ENCODE measurements at places on chromosomes 2 and 18. TPM values are rescaled to one million over a fixed set of nuclear protein-coding genes. Genes with fewer than 3 reads are reported as not detected.

DNA sequence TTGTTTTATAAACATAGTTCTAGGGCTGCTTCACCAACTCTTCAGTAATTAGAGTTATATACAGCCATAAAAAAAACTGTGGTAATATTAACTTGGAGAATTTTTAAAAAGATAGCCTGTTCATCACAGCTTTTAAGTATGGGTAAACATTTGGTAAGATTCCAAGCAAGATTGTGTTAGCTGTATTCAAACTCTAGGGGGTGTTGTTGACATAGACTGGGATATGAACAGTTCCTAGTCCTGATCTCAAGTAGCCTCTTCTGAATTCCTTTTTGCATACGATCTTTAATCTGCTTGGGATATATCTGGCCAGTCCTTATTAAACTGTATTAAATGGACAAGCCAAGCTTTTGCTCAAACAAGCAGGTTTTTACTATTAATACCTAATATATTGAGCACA lies 13.4 kb downstream of the NOP58 start:
- no peak overlapping the region for H3K27ac ChIP-seq
- no peaks in the 10 kb centered on the region for H3K27me3 ChIP-seq
- peaks cover 78% of the 10 kb centered on the region for H3K36me3 ChIP-seq
- DNase-seq, result peak; percentile 64

DNA sequence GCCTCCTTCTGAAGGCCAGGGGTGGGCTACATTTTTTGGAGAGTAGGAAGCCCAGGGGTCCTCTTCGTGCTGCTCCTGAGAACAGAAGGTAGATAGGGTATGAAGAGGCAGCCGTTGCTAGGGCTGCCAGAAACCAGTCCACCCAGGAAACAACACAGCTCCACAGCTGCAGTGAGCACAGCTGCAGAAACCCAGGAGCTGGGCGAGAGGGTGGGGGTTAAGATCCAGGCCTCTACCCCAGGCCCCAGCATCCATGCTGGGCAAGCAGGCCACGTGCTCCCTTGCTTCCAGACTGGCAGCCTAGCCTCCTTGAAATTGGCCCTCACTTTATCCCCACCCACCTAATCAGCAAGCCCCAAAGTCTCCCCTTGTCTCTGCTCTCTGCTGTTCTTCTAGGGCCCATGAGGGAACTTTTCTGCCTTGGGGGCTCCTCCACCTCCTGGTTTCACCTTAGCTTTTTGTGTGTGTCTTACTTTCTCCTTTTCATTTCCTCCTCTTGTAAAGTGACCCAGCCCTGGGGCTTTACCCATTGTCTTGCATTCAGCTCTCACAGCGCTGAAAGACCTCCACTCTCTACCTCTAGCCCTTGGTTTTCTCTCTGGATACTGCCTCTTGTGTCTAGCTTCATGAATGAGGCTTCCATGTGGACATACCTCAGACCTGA lies 30.7 kb downstream of the STON1 start:
- H3K4me3 ChIP-seq, result no peak overlapping the region
- no peaks in the 10 kb centered on the region for H3K27me3 ChIP-seq
- no peaks in the 10 kb centered on the region for H3K36me3 ChIP-seq
- peak overlapping the region; percentile 65 for H3K27ac ChIP-seq
- DNase-seq, result peak; percentile 39

GRCh38 chr2:143422681-143423080 lies 293.5 kb downstream of the ARHGAP15 start:
- DNase-seq, result no peak
- no peak overlapping the region for H3K27ac ChIP-seq
- no peaks in the 10 kb centered on the region for H3K27me3 ChIP-seq
- no peaks in the 10 kb centered on the region for H3K36me3 ChIP-seq

PID1 gene
- 4.0 TPM for total RNA-seq
